H7 (cell line): ENCODE measurements at places on chromosomes 7 and 10. TPM values are rescaled to one million over a fixed set of nuclear protein-coding genes. Genes with fewer than 3 reads are reported as not detected.

DNA sequence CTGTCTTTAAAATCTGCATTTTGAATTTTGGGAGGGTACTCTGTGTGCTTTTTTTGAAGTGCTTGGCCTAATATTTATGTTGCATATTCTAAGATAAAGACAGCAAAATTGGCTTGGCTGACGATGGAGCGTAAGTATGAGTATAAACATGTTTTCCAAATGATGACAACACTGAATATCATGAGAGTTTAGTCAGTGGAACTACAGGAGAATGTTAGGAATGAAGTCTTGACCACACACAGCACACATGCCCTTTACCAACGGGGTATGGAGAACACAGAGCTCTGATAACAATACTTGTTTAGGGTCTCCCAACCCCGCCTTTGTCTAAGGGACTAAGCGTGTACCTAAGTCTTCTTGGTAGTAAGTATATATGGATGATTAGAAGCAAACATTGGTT, 253.9 kb upstream of the FZD8 start:
- DNase-seq = no peak

DNA sequence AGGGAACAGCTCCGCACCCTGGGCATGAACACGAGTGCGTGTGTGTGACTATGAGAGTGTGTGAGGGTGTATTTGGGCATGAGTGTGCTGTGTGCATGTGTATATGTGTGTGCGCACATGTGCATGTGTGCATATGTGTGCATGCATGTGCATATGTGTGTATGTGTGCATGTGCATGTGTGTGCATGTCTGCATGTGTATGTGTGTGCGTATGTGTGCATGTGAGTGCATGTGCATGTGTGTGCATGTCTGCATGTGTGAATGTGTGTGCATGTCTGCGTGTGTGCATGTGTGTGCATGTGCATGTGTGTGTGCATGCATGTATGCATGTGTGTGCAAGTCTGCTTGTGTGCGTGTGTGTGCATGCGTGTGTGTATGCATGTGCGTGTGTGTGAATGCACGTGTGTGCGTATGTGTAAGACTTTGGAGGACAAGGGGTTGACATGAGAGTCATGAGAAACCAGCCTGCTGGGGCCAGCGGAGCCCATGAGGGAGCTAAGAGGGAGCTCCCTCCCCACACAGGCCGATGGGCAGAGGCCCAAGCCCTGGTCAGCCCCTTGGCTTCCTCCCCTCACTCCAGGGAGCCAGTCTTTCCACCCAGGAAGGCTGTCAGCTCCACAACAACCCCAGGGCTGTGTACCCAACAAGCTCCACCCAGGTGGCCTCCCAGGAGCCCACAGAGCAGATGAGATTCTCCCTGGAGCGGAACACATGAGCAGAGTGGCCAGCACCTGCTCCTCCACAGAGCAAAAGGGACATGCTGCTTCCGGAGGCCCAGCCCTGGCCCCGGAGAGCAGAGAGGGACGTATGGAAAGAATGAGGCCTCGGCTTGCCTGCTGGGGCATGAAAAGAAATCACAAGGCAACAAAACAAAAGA, 142.5 kb upstream of the PPP2R2D start:
- peak; percentile 60 for DNase-seq

DNA sequence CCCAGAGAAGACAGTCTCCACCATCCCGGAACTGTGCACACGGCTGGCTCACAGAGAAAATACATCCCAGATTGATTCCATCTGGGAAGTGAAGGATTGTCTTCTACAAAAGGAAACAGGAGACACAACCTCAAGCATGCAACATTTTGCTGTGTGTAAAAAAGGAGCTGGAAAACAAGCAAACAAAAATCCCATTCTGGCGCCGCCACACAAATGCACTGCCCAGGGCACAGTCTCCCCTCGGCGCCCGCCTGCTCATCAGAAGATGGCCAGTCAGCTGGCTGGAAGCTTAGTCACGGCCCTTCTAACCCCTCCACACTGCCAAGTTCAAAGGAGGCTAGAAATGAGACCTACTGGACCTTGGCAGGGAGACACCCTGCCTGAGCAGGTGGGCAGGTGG, 14.1 kb upstream of the CYTH3 start:
- no peak for DNase-seq

DNA sequence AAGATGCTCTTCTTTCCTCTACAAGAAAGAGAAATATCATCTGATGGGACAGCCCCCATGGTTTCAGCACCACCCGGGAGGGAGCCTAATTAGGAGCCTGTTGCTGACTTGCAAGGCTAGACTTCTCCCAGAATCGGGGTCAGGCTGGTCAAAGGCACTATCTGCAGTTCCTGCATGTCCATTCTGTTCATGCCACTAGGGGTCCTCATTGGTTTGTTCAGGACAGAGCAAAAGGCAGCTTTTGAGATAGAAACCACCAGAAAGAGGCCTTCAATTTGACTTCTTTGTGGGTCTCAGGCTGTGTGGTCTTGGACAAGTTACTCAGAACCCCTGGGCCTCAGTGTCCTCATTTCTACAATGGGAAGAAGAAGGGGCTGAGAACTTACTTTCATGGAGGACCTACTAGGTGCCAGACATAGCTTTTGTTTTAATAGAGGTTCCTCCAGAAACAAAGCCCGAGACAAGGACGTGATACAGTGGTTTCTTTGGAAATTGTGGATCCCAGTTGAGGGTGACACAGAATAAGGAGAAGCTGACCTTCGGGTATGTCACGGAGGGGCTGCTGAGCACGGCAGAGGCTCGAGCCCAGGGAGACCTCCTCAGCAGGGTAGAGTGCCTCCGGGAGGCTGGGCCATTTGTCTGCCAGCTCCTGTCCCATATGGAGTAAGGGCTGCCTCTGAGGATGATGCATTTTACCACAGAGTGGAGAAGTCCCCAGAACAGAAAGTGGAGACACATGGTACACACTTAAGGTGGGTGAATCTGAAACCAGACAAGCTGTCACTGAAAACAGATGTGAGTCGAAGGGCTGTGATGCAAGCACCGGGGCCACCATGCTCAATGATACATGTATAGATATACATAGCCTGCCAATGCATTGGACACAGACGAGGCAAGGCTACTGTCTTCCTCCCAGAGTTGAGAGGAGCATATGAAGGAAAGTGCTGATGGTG, 33.1 kb upstream of the NEUROD6 start:
- DNase-seq = peak; percentile 67

- no peak for DNase-seq
Observed at GRCh38 chr10:85917601-85918000, 449.0 kb downstream of the GRID1 start.

GRCh38 chr10:74104480-74104879, 46.1 kb downstream of the AP3M1 start:
- no peak for DNase-seq

- no peak for DNase-seq
Observed at GRCh38 chr7:67738958-67739357, 742.3 kb downstream of the TYW1 start.

- DNase-seq = no peak
Observed at GRCh38 chr10:84634636-84635035, 306.2 kb downstream of the CCSER2 start.

- DNase-seq = no peak
Observed at GRCh38 chr10:100345570-100346330, 1.3 kb upstream of the SCD start.

DNA sequence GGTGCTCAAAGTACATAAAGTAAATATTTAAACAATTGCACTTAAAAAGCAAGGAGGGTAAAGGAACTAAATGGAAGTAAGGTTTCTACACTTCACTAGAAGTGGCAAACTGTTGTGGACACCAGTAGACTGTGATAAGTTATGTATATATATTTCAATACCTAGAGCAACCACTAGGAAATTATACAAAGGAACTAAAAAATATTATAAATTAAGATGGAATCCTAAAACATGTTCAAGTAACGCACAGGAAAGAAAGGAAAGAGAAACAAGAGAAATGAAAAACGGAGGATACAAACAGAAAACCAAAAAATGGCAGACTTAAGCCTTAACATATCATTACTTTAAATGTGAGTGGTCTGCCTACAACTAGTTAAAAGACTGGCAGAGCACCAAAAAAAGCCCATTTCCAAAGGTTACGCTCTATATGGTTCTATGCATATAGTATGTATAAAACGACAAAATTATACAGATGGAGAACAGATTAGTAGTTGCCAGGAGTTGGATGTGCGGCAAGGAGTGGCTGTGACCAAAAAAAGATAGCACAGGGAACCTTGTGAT, 19.0 kb downstream of the VPS41 start:
- DNase-seq = no peak

DNA sequence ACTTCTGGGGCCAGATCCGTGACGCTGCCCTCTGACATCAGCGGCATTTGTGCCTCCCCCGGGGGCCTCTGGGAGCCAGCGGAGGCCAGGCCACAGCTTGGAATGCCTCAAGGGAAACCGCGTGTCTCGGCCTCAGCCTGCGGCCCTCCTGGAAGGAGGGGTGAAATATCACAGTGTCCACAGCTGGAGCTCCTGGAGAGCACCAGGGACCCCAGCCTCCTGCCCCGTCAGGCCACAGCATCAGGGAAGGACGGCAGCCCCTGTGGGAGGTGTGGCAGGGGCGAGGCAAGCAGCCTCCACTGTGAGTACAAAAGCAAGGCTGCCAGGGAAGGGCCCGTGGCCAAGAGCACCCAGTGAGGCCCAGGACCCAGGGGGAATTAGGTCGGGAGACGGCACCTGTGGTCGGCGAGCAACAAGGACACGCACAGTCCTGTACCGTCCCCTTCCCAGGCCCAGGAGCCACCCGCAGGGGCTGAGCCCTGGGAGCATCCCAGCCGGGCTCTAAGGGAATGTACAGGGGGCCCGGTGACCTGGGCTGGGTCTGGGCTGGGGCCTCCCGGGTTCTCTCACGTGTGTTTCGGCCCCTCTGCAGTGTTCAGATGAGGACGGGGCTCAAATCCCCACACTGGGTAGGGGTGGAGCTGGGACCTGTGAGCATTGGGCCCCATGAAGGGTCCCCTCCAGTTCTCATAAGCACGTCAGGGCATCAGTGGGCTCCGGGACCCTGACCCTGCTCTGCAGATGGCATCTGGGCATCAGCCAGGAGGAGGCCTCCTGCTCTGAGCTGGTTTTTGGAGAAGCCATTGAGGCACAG, 18.7 kb upstream of the KNDC1 start:
- peak; percentile 43 for DNase-seq

GRCh38 chr7:128093614-128094570, 62.7 kb upstream of the LRRC4 start:
- DNase-seq = no peak

The PRRT4 gene
- total RNA-seq = 0.14 and 0.67 TPM in 2 replicates

The C10orf67 gene
- not detected in 2 replicates for total RNA-seq

The KIN gene
- total RNA-seq = 5.9 and 10.6 TPM in 2 replicates
